ENCODE measurements at places on chromosomes 2 and 18.

- H3K27ac ChIP-seq: no peak overlapping the region
- no peaks in the 10 kb centered on the region for H3K36me3 ChIP-seq
Measured at GRCh38 chr2:99692785-99693184, 203.0 kb upstream of the REV1 start.

DNA sequence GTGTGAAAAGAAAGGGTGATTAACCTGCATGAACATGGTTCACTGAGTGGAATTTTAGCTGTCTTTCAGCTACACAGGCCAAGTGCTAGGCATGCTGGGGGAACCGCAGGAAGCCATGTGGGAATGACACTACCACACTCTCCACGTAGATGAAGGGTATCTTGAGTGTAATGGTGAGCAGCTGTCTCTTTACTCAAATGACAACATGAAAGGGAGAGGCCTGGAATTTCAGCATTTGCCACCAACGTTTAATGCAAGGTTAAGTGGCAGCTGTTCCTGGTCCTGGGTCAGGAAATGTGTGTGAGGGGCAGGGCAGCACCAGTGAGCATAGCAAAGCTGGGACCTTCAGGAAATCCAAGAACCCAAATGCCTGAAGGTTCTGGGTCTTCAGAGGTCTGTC is 588.4 kb downstream of the SLC4A3 start:
- no peak overlapping the region for H3K27ac ChIP-seq
- no peak for DNase-seq
- H3K27me3 ChIP-seq: no peaks in the 10 kb centered on the region

- no peak for DNase-seq
- H3K36me3 ChIP-seq: peaks cover 8% of the 10 kb centered on the region
- peak overlapping the region; percentile 86 for H3K27ac ChIP-seq
- no peaks in the 10 kb centered on the region for H3K27me3 ChIP-seq
- no peak overlapping the region for H3K4me3 ChIP-seq
- H3K4me1 ChIP-seq: peaks cover 26% of the 10 kb centered on the region
Measured at GRCh38 chr2:33291278-33292013, 185.0 kb upstream of the RASGRP3 start.

DNA sequence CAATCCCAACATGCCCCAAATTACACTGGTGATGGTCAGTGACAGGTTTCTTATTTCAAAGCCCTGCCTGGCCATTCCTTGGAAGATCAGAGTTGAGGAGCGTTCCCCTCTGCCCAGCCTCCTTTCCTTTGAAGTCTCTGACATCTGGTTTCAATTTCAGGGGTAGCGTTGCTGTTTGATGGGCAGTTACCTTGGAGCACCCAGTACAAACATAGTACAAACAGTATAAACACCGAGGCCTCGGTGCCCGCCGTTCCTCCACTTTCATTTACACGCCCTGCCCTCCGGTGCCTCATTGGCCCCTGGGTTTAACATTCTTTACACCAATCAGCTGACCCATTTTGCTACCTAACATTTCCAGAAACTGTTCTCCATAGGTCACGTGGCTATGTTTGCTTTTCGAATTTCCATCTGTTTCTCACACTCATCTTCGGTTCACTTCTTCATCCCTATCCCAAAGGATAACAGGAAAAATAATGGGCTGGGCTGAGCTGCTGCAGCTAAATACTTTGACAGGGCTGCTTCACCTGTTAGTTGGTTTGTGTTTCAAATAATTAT is 65.6 kb downstream of the NRP2 start:
- peaks cover 28% of the 10 kb centered on the region for H3K36me3 ChIP-seq
- H3K4me3 ChIP-seq: no peak overlapping the region
- H3K27me3 ChIP-seq: no peaks in the 10 kb centered on the region
- no peaks in the 10 kb centered on the region for H3K4me1 ChIP-seq

DNA sequence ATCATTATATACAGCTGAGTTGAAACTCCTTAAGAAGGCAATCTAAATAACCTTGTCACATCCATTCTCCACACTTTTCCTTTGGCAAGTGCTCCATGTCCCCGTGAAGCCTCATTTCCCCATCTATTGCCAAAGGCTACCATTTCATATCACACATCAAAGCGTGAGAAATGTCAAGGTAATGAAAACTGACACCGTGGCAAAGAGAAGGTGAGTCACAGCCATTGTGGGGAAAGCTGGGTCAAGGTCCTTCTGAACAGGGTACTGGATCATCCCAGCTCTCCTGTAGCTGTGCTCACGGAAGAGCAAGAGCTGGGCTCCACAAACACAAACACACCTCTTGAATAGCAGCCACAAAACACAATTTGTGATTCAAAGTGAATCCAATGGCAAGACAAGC is 58.2 kb upstream of the REG3G start:
- H3K4me1 ChIP-seq: no peaks in the 10 kb centered on the region
- H3K36me3 ChIP-seq: no peaks in the 10 kb centered on the region
- no peak overlapping the region for H3K4me3 ChIP-seq

GRCh38 chr2:144237830-144238627 is 281.9 kb downstream of the ZEB2 start:
- no peaks in the 10 kb centered on the region for H3K36me3 ChIP-seq
- H3K27me3 ChIP-seq: no peaks in the 10 kb centered on the region
- H3K4me1 ChIP-seq: no peaks in the 10 kb centered on the region
- H3K4me3 ChIP-seq: no peak overlapping the region
- DNase-seq: no peak
- H3K27ac ChIP-seq: no peak overlapping the region

DNA sequence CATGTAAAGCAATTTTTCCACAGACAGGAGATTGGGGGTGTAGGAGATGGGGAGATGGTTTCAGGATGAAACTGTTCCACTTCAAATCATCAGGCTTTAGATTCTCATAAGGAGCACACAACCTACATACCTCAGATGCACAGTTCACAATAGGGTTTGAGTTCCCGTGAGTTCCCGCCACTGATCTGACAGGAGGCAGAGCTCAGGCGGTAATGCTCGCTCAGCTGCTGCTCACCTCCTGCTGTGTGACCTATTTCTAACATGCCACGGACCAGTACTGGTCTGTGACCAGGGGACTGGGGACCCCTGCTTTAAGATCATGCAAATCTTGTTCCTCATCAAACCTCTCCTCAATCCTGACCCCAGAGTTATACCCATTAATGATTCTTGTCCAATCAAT is 70.1 kb downstream of the RPE start:
- H3K27ac ChIP-seq: no peak overlapping the region
- H3K36me3 ChIP-seq: peaks cover 13% of the 10 kb centered on the region
- no peaks in the 10 kb centered on the region for H3K27me3 ChIP-seq
- H3K4me3 ChIP-seq: no peak overlapping the region

GRCh38 chr2:83069724-83070123 is 1389.4 kb downstream of the SUCLG1 start:
- no peak overlapping the region for H3K27ac ChIP-seq
- no peaks in the 10 kb centered on the region for H3K27me3 ChIP-seq
- no peak overlapping the region for H3K4me3 ChIP-seq
- no peak for DNase-seq
- H3K36me3 ChIP-seq: no peaks in the 10 kb centered on the region
- no peaks in the 10 kb centered on the region for H3K4me1 ChIP-seq

DNA sequence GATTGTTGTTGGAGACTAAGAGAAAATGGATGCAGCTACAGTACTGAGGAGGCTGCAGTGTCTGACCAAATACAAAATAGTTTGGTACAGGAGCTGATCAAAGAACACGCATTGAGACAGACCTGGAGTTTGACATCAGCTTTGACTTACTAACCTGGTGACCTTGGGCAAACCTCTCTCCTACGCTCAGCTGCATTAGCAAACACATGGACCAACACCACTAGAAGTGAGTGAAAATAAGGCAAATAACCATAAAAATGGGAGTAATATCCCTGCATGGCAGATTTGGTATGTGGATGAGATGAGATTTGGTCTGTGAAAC is 126.5 kb downstream of the LPIN1 start:
- DNase-seq: no peak
- no peaks in the 10 kb centered on the region for H3K36me3 ChIP-seq
- no peaks in the 10 kb centered on the region for H3K4me1 ChIP-seq
- H3K4me3 ChIP-seq: no peak overlapping the region
- H3K27me3 ChIP-seq: no peaks in the 10 kb centered on the region

DNA sequence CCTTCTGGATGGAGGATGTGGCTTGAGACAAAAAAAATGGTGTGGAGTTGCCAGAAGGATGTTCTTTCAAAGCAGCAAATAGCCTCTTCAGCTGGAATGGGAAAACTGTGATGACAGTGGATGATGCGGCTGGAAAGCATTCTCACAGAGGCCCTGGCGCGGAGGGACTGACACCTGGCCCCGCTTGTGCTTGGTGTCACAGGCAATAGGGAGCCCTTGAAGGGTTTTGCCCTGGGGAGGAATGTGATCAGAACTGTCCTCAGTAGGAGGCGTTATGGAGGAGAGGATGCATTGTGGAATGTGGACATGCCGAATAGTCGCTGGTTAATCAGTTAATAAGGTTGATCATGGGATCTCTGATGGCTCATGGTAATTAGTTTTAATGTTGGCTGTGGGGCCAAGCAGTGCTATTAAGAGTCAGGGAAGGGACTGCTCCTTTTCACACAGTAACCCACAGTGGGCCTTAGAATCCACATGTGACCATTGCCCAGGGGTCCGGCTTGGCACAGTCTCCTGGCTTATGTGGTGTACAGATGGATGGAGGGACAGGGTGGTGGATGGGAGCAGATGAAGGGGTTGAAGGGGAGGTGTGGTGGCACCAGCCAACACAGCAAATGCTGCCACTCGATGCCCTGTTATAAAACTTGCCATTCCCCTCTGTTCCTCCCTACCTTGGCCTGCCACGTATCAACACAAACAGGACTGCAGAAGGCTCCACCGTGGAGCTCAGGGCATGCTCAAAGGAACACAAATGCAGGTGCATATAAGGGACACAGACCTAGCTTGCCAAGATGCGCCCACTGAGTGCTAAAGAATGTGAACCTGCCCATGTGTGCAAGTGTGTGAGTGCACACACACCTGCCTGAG is 71.7 kb downstream of the CIB4 start:
- no peak overlapping the region for H3K27ac ChIP-seq
- no peak for DNase-seq
- H3K36me3 ChIP-seq: no peaks in the 10 kb centered on the region
- H3K4me1 ChIP-seq: no peaks in the 10 kb centered on the region
- H3K27me3 ChIP-seq: peaks cover 68% of the 10 kb centered on the region
- no peak overlapping the region for H3K4me3 ChIP-seq

DNA sequence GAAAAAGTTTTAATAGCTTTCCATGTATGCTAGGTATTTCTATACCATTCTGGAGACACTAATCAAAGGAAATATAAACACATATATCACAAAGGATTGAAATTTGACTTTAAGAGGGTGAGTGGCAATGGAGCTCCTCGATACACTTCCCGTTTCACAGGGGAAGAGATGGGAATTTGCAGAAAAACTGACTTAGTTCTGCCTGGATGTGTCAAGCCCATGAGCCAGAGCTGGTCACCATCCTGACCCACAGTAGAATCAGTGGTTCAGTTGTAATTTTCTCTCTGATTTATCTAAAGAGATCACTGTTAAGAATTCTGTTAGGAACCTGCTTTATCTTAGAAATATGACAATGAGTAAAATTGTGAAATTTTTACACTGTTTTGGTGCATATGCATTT is 34.2 kb downstream of the PLCL1 start:
- no peak for DNase-seq
- peaks cover 27% of the 10 kb centered on the region for H3K4me1 ChIP-seq
- peak overlapping the region; percentile 29 for H3K4me3 ChIP-seq
- no peaks in the 10 kb centered on the region for H3K27me3 ChIP-seq
